Progenitor cell of endocrine pancreas (in vitro differentiated cells): ENCODE measurements at places on chromosomes 6 and 20.

- DNase-seq: no peak
Observed at GRCh38 chr6:42410861-42411260, 40.9 kb downstream of the TRERF1 start.

GRCh38 chr6:92111386-92111785 is 1308.0 kb downstream of the EPHA7 start:
- DNase-seq: no peak

GRCh38 chr6:64270083-64270482 is 634.5 kb downstream of the PHF3 start:
- DNase-seq: no peak

- DNase-seq: no peak
Observed at GRCh38 chr6:66865771-66866170, 1158.7 kb upstream of the EYS start.

DNA sequence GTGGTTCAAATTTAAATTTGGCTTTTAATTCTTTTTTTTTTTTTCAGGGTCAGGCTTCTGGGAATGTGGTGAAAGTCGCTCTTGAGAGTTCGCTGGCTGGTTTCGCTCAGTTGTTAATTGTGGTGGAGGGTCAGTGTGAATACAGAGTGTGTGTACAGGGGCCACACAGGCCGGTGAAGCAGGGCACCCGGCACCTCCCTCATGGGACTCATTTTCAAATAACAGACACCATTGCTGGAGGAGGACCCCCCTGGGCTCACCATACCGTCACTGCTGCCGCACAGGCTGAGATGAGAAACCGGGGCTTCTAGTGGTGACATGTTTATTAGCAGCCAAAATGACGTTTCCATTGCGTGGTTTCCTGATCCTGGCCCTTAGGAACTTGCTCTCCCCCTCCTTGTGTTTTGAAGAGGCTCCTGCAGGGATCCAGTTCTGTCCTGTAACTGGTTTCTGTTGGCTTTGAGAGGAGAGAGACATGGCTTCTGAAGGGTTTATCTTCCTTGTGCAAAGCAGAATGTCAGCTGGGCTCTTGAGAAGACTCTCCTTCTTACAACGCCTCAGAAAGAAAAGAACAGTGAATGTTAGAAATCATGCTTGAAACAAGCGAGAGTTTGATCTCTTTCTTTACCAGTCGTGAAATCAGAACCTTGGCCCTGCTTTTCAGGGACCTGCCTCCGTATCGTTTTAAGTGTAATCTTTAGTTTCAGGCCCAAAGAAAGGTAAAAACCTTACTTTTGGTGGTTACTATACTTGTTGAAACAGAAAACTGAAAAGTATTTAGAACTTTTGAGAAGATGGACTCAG is 37.8 kb downstream of the DUSP22 start:
- no peak for DNase-seq

DNA sequence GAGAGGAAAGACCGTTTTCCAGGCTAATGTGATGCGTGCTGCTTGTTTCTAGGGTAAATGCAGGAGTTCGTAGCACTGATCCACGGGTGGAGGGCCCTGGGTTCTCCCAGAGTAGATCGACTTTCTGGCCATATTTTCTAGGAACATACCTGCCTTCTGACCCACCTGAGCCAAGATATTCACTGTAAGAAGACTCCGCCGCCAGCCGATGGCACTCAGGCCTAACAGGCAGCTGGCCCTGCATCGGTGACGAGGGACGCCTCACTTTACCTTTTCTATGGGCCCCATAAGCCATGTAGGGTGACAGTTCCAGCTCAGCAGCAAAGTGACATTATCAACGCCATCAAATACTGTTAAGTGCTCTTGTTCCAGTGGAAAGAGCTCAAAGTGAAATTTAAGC is 30.2 kb upstream of the FRMD1 start:
- no peak for DNase-seq

- DNase-seq: no peak
Observed at GRCh38 chr6:2848851-2849250, 7.2 kb upstream of the SERPINB1 start.

GRCh38 chr6:39610221-39610620 is 115.0 kb downstream of the KIF6 start:
- no peak for DNase-seq

GRCh38 chr6:24356310-24356973 is 1.4 kb downstream of the DCDC2 start:
- DNase-seq: no peak

GRCh38 chr6:36720251-36721141 is 22.9 kb downstream of the RAB44 start:
- no peak for DNase-seq

GRCh38 chr6:56279331-56280080 is 32.1 kb upstream of the COL21A1 start:
- no peak for DNase-seq

- no peak for DNase-seq
Observed at GRCh38 chr6:167150941-167151549, 6.7 kb downstream of the GPR31 start.

- DNase-seq: no peak
Observed at GRCh38 chr20:46827718-46828458, 66.8 kb upstream of the EYA2 start.

GRCh38 chr6:150427843-150428242 is 59.0 kb downstream of the IYD start:
- DNase-seq: no peak

- no peak for DNase-seq
Observed at GRCh38 chr20:25220810-25221591, 25.5 kb downstream of the ENTPD6 start.

DNA sequence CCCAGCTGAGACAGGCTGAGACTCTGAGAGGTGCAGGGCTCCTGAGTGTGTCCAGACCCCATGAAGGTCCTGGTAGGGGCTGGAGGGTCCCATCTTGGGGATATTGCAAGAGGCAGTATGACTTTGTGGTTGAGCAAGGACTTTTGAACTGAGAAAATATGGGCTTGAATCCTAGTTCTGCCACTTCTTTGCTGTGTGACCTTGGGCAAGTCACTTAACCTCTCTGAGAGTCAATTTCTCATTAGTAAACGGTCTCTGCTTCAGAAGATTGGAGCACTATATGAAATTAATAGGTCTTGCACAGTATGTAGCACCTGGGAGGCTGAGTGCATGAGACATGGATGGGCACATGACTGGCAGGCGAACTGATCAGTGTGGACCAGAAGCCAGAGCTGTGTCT is 42.7 kb downstream of the TFEB start:
- DNase-seq: no peak
